NCI-H524 treated with DMSO at 0.1 percent for 48 hours (cell line): ENCODE measurements at places on chromosomes 2 and 18.
A peak's percentile ranks its signal among the peaks of the same experiment; 100 is the strongest.

GRCh38 chr18:75407468-75408437 lies 19.8 kb downstream of the SMIM21 start:
- no peak for DNase-seq

- DNase-seq, result no peak
Observed at GRCh38 chr2:26400723-26401122, 997 bp upstream of the DRC1 start.

DNA sequence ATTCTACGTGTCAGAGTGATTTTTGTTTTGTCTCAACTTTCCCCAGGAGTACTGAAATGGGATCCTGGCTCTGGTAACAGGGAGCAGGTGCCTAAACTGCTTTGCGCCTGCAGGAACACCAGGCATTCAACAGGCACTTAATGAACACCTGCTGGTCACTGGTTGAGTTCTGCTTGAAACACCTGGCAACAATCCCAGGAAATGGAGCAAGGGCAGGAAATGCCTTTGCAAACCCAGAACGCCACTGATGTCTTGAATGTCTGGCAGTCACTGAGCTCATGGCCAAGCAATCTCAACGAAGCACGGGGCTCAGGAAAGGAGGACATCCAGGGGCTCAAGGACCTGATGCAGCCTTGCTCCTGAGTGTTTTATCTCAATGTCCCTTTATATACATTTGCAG lies 360.0 kb upstream of the RAB6C start:
- DNase-seq, result no peak

- DNase-seq, result no peak
Observed at GRCh38 chr2:240226672-240227537, 86.4 kb upstream of the OTOS start.

DNA sequence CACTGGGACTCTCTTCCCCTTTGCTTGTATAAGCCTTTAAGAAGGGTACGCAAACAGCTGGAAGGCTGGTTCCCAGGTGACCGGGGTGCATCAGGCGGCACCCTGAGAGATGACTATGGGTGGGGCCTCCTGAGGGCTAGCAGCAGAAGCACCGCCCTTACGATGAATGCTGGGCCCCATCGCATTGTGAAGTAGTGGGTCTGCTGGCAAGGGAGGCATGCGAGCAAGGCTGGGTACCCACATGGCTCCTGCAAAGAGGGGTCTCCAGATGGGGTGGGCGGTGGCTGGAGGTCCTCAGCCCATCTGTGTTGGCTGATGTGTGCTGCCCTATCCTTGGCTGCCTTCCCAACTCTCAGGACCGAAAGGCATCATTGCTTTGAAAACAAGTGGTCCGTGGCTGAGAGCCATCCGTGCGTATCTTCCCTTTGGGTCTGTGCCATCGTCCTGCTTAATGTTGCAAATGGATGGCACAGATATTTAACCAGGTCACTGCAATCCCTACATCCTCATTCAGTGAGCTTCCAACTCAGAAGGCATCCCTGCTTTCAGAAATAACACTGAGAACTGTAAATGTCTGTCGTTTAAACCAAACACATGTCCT lies 83.5 kb upstream of the GPC1 start:
- peak; percentile 70 for DNase-seq

DNA sequence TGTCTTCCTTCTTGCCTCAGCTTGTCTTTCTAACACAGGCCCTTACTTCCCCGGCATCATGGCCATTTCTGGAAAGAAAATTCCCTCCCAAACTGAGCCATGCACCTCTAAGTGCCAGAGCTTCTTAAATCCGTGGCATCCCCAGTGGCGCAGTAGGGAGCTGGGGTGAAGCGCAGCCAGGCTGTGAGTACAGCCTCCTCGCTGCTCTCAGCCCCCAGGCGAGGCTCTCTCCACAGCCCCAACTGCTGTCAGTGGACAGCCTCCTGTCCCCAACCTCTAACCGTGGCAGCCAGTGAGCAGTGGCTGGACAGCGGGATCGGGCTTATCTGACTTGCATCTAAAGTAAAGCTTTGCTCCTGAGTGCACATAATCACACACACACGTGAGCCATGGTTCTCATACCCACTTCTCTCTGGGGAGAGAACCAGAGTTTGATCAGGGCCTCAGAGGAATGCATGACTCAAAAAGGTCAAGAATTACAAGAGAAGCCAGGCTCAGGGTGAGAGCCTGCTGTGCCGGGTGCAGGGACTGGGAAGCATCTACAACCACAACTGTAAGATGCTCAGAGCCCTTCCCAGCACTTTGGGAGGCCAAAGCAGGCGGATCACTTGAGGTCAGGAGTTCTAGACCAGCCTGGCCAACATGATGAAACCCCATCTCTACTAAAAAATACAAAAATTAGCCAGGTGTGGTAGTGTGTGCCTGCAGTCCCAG lies 50.7 kb downstream of the SFXN5 start:
- DNase-seq, result no peak

GRCh38 chr2:66539452-66539851 lies 104.5 kb downstream of the MEIS1 start:
- no peak for DNase-seq

- no peak for DNase-seq
Observed at GRCh38 chr18:72846736-72847533, 20.9 kb downstream of the NETO1 start.

- DNase-seq, result no peak
Observed at GRCh38 chr2:14633461-14634181, 1.1 kb downstream of the LRATD1 start.
